ENCODE measurements at places on chromosomes 3 and 15. TPM values are rescaled to one million over a fixed set of nuclear protein-coding genes. Genes with fewer than 3 reads are reported as not detected.

FILIP1L gene
- polyA plus RNA-seq = not detected

CGNL1 gene
- not detected for polyA plus RNA-seq

HDC gene
- not detected for polyA plus RNA-seq

IL17RC gene
- 8.4 TPM for polyA plus RNA-seq

SAMMSON gene
- polyA plus RNA-seq = not detected

LYZL4 gene
- not detected for polyA plus RNA-seq

PLCH1 gene
- polyA plus RNA-seq = 0.02 TPM

CFAP91 gene
- polyA plus RNA-seq = not detected

GNAT1 gene
- not detected for polyA plus RNA-seq

DNA sequence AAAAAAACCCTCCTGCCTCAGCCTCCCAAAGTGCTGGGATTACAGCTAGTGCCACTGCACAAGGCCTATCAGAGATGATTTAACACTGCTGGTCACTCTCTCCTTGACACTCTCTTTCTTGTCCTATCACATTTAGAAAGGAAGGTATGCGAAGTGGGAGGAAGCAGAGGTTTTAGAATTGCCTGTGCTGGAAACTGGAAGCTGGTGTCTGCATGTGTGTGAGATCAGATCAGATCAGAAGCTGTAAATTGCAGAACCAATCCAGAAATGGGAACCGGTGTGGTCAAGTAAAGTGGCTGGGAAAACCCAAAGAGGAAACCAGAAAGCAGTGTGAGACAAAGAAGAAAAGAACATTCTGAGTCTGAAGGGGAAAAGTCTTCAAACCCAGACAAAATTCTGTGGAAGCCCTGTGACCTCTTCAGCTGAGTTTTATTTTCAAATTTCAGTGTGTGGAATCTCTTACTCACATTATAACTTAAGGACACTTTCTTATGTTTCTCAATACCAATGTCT, 2.8 kb downstream of the EFHB start:
- no peak for DNase-seq

GRCh38 chr15:65949491-65949890, 80.2 kb downstream of the RAB11A start:
- DNase-seq = no peak

DNA sequence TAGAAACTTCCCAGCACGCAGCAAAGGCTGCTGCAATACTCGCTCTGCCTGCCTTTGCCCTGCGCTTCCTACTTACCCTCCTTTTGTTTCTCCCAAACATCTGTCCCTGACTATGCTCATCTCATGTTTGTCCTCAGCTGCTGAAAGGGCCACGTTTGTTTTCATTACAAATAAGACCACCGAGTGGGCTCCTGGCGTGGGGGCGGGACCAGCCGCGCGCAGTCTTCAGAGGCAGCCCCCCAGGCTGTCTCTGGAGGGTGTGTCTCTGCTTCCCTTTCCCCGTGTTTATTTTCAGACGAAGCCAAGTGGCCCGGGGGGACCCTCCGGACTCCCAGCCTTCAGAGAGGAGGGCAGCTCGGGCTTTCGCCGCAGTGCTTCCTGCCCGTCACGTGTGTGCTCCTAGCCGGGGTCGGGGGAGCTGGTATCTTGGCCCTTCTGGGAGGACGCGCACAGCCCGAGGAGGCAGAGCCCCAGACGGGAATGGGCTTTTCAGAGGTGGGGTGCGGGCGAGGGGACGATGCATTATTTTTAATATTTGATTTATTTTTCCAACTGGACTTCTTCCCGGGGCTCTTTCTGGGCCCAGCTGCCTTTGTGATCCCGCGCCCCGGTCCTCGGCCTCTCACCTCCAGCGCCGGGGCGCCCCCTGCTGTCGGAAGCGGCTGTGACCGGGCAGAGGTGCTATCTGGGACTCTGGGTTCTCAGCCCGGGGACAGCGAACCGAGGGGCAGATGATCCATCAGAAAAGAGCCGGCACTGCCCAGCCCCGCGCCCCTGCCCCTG, 70.0 kb upstream of the CGNL1 start:
- DNase-seq = peak; percentile 78

DNA sequence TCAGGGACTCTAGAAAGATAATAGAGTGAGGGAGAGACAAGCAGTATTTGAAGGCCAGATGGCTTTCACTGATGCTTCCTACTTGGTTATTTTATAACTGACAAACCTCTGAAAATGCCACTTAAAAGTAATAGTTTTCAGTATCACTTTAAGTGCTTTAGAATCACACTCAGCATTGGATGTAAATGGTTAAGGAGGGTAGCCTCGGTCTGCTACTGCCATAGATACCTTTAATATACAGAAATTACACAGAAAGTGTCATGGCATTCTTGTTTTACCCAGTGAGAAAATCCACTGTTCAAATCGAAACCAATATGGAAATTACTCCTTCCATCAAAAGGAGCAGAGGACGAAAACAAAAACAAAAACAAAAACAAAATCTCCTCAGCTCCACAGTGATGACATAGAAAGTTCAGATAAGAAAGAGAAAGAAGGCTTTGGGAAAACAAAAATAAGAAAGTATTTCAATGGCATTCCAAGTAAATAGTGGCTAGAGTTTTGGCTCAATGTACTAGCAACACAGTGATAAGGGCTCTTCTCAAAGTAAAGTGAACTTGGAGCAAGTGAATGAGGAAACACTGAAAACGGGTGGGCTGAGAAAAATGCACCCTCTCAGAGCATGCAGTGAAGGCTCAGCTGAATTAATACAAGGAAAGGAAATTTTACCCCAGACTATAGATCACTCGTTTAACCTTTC, 43.2 kb upstream of the CD47 start:
- no peak for DNase-seq

DNA sequence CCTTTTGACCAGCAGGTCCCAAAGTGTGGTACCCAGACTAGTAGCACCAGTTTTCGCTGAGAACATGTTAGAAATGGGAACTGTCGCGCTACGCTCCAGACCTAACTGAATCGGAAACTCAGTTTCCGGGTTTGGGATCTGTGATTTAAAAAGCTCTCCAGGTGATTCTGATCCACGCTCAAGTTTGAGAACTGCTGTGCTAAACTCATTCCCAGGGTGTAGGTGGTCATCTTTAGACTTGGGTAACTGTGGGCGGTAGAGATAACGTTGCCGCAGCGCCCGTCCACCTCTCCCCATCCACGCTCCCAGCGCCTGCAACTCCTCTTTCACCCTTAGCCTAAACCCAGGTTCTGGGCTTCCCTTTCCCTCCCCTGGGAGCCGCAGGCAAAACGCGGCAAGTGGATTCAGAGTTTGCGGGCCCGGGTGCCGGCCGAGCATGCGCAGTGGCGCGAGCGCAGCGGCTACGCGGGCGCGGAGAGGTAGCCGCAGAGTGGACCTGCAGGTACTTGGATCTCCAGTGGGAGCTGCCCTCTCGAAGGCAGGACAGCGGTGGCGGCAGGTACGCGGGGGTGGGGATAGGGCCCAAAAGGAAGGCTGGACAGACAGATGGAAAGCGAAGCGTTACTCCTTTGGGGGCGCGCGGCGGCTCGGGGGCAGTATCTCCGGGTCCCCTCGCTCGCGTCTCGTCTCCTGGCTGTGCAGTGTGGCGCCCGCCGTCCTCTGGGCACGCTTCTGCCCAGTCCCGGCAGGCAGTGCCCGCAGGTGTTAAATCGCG, at the start of gene PLS1:
PLS1 (plus strand) TSS at position 443 of the 775 bp plus-strand sequence. CDS start 67,845 bp downstream, outside the sequence.
- DNase-seq = peak; percentile 89

- DNase-seq = peak; percentile 19
Measured at GRCh38 chr3:126197854-126198584, 17.6 kb upstream of the ALDH1L1 start.

DNA sequence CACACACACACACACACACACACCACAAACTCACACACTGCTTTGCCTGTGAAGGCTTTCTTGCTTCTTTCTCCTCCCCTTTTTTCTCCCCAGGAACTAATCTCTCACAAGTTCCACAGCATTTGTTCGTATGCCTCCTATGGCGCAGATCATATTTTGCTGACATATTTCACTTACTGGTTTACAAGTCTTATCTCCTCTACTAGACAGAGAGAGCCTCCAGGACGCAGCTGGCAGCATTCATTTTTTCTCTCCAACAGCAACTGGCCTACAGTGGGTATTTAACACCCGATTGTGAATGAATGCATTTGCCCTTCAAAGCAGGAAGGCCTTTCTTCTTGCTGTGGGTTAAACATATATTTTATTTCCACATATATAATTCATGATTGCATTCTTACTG, 47.0 kb upstream of the DLG1 start:
- no peak for DNase-seq

- DNase-seq = no peak
Measured at GRCh38 chr3:75342425-75342824, 321.7 kb upstream of the FRG2C start.

- peak; percentile 79 for DNase-seq
Measured at GRCh38 chr3:71582612-71583565, 639 bp downstream of the FOXP1 start.

DNA sequence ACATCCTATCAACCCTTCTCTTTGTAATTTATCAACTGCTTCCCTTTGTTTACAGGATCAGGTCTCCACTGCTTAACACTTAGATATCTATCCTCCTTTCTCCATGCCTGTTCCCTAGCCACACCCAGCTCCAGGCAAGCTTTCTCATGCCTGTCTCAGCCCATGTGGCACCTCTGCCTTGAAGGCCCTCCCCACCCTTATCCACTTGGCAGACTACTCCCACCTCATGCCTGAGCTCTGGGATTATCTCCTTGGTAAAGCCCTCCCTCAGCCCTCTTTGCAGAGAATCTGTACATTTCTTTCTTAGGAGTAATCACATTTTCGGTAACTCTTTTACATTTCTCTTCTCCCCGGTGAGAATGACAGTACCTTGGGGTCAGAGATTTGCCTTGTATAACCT, 96.0 kb downstream of the ATP1B3 start:
- no peak for DNase-seq

- DNase-seq = no peak
Measured at GRCh38 chr15:79169526-79170133, 79.0 kb upstream of the RASGRF1 start.

GRCh38 chr3:124601190-124601589, 129.1 kb upstream of the UMPS start:
- DNase-seq = no peak

DNA sequence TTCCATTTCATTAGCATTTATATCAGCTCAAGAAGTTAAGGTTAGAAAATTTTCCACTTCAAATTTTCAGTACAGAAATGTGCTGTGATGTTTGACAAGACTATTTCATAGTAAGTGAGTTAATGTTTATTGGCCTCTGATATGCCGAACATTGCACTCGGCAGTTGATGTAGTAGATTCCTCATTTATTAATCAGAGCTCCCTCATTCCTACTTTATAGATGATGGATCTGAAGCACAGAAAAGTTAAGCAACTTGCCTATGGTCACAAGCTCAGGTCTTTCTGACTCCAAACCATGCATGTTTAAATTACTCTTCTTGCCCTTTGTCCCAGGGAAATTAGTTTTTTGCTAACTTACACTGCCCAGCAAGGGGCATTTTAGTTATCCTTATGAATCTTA, 92.0 kb downstream of the ATG7 start:
- DNase-seq = no peak

DNA sequence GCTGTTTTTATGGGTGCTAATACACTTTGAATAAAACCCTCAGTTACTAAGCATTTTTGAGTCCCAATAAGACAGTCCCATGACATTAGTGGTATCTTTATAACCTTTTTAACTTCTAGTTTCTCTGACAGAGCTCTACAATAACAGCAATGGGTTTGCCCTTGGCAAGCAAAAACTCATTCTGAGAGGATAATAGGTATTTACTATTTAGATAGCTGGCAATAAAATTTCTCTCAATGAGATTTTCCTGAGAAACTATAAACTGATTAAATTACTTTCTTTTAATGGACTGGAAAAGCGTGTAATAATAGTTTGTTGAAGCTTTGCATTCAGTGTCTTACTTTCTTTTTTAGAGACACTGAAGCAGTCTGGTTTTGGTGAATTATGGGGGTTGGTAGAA, 168.0 kb upstream of the MLF1 start:
- DNase-seq = no peak

DNA sequence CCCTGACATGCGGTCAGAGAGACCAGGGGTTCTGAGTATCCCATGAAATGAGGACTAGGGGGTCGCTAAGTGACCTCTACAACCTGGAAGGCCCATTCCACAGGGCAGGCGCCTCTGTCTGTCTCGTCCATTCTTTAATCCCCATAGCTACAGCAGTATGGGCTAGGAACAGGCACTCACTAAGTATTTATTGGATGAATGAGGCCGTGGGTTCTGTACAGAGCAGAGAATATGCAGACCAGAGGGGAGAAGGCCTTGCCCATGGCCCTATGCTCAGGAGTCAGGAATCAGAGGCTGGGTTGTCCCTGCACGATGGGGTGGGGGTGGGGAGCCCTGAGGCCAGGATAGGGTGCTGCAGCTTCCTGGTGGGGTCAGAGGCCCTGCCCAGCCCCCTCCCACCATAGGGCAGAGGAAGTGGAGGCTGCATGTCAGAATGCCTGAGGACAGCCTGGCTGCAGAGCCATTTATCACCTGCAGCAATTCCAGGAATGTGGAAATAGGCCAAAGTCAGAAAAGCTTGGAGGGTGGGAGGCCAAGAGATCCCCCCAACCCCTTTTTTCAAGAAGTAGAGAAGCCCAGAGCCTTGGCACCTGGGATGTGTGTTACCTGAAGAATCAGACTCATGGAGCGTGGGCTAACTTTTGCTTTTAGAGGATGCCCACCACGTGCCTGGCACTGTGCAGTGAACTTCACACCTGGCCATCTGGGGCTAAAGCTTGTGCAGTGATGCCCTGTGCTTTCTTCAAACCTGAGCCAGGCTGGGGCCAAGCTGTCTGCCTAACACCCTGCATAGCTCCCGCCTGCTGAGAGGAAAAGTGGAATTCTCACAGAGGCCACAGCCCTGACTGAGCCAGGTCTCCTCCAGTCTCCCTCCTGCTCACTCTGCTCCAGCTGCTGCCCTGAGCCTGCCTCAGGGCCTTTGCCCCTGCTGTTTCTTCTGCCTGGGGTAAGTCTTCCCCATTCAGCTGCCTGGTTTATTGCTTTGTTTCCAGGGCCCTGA, 109.4 kb downstream of the WNT7A start:
- DNase-seq = no peak

GRCh38 chr3:123374016-123374415, 74.9 kb downstream of the ADCY5 start:
- DNase-seq = no peak

DNA sequence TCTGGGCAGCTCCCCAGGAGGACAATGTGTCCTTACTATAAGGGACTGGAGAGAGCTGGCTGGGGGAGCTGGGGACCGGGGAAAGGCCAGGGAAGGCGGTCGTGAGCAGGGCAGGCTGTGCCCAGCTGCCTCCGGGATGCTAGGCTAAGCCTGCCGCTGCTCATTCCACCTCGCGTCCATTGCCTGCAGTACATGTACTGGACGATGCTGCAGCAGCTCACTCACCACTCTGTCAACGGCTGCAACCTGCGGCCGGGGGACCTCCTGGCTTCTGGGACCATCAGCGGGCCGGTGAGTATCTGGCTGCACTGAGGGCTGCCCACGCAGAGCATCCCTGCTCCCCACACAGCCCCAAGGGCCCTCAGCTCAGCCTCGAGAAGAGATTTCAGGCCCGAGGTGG, 27.1 kb downstream of the FAH start:
- DNase-seq = no peak
